ENCODE measurements at places on chromosomes 2 and 18.
A peak's percentile ranks its signal among the peaks of the same experiment; 100 is the strongest.

GRCh38 chr2:198695879-198696278 lies 761.9 kb downstream of the SATB2 start:
- no peak for DNase-seq

GRCh38 chr18:44693030-44693784 lies 12.5 kb downstream of the SETBP1 start:
- no peak for DNase-seq

DNA sequence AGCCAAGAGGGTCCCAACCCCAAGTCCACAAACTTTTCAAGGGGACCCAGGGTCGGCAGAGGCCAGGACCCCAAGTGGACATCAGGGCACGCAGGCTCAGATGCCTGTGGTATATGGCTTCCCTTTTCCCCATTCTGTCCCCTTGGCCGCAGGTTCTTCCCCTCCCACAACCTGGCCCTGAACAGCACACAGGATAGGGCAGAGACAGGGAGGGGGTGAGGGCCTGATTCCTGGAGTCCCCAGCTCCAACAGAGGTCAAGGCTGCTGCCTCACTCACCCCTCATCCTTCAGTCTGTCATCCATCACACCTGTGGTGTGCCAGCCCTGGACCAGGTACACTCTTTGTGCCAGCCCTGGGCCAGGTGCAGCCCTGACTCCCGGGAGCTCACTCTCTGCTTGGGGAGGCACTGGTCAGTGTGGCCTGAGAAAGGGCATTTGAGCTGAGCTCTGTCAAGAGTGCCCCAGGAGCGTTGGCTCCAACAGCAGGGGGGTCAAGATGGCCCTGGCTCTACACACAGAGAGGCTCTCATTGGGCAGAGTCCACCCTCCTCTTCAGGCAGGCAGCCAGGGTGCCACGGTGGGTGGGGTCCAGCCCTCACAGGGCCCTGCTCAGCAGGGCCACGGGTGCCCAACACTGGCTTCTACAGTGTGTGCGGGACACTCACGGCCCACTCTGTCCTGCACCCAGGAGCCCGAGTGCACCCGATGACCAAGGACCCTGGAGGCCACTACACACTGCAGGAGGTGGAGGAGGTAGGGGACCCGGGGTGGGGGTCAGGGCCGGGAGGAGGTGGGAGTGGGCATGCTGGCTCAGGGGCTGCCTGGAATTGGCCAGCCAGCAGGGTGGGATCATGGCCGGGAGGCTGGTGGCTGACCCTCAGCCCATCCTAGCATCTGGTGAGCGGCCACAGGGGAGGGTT lies 1.6 kb downstream of the AGXT start:
- DNase-seq, result no peak

- DNase-seq, result no peak
Observed at GRCh38 chr2:15866563-15867193, 73.7 kb upstream of the MYCN start.

- DNase-seq, result no peak
Observed at GRCh38 chr2:189544318-189545042, 36.1 kb downstream of the SLC40A1 start.

DNA sequence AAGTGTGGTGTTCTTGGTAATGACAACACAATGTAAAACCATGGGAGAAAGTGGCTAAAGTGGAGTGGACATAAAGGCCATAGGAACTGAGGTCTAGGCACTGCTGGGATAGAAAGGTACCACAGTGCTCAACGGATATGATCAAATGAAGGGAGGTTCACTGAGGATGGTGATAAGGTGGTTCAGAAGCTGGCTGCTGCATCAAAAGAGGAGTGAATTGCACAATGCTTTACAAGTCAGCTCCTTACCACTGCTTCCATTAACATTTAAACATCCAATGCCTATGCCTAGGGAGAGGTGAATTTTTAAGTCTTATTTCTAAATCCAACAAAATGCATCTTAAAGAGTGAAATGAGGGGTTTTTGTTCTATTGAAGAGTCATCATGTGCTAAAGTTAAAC lies 100.1 kb upstream of the ITGB6 start:
- DNase-seq, result no peak

DNA sequence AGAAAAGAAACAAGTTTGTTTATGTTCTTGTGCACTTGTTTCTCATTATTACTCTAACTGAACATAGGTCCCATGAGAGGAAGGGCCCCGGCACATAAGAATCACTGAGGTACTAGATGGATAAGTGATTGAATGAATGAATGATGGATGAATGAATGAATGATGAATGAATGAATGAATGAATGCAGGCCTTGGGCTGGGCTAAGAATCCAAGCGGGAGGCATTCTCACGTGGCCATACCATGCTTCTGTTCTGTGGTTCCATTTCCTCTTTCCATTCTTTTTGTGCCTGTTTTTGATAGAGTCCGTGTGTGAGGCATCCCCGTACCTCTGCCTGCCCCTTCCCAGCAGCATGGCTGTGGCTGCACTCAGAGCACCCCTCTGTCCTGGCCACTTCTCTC lies 94.8 kb downstream of the SH3BP4 start:
- DNase-seq, result peak; percentile 20

- peak; percentile 80 for DNase-seq
Observed at GRCh38 chr2:85601771-85602475, 575 bp downstream of the TMEM150A start.
